ENCODE measurements at places on chromosomes 11 and 22.
A peak's percentile ranks its signal among the peaks of the same experiment; 100 is the strongest.

GRCh38 chr11:76792505-76793264 lies 9.5 kb downstream of the TSKU start:
- no peak for DNase-seq

- no peak for DNase-seq
These were observed 54.1 kb upstream of the WT1 start for GRCh38 chr11:32489464-32489863.

DNA sequence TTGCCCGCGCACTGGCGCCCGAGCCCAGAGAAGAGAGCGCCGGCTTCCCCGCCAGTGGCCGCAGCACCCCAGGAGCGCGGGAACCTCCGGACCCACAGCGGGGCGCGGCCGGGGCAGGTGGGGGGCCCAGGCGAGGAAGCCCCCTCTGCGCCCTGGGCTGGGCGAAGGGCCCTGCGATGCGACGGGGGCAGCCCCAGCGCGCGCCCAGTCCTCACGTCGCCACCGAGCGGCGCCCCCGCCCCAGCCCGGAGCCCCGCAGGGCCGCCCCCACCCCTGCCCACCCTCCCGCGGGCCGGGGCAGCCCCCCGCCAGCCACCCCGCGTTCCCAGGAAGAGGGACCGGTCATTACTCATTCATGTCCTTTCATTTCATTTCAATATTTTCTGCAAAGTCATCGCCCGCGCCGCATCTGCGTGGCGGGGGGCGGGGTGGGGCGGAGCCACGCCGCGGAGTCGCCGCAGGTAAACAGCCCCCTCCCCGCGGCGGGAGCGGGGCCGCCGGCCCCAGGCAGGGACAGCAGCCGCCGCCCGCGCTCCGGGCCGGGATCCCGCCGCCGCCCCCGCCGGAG lies 673 bp upstream of the PANX2 start:
- DNase-seq: no peak

DNA sequence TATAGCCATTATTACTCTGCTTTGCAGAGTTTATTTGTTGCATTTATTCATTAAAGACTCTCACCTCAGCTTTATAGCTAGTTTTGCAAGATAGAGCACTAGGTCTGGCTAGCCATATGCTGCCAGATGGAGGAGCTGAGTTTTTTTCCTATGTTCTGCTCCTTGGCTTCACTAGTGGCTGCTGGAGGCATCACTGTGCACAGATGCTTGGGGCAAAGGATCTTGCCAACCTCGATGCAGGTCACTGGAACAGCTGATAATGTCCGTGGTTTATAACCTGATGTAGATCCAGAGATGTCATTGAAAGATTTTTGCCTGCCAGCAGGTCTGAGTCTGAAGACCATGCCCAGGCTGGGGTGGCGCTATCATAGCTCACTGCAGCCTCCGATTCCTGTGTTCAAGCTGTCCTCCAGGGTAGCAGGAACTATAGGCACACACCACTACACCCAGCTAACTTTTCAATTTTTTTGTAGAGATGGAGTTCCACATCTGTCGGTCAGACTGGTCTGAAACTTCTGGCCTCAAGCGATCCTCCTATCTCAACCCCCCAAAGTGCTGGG lies 63.2 kb downstream of the PACS1 start:
- DNase-seq: no peak

GRCh38 chr22:24383061-24383460 lies 44.3 kb upstream of the ADORA2A start:
- no peak for DNase-seq

- DNase-seq: no peak
These were observed 232.6 kb upstream of the CARD18 start for GRCh38 chr11:105372206-105372605.

DNA sequence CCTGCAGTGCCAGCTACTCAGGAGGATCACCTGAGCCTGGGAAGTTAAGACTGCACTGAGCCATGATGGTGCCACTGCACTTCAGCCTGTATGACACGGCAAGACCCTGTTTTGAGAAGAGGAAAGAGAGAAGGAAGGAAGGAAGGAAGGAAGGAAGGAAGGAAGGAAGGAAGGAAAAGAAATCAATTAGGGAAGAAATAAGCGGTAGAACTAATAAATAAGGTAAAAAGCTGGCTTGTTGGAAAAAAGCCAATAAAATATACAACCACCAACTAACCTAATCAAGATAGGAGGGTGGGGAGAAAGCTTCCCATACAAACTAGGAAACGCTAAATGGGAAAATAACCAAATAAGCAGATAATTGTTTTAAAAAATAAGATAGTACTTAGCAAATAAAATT lies 12.3 kb downstream of the A4GALT start:
- no peak for DNase-seq

GRCh38 chr11:86660088-86660487 lies 12.3 kb downstream of the ME3 start:
- no peak for DNase-seq

- DNase-seq: no peak
These were observed 29.6 kb downstream of the AMPD3 start for GRCh38 chr11:10484461-10485180.

DNA sequence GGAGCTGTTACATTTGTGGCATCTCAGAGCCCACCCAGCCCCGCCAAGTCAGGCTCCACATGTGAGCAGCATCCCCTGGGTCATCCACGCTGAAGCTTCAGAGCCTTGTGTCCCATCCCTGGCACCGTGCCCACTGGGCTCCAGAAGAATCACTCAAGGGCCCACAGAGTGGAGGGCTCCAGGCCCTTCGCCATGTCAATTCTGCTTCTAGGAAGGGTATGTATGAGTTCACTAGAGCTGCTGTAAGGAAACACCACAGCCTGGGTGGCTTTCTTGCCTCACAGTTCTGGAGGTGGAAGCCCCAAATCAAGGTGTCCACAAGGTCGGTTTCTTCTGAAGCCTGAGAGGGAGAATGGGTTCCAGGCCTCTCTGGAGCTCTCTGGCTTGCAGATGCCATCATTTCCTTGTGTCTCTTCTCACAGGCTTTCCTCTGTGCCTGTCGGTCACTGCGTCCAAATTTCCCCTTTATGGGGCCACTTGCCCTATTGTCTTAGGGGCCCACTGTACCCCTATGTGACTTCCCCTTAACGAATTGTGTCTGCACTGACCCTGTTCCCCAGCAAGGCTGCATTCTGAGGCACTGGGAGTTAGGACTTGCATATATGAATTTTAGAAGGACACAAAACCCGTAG lies 1476.0 kb downstream of the TBC1D22A start:
- no peak for DNase-seq

- DNase-seq: no peak
These were observed 11.9 kb downstream of the TMEM41B start for GRCh38 chr11:9302448-9302847.

DNA sequence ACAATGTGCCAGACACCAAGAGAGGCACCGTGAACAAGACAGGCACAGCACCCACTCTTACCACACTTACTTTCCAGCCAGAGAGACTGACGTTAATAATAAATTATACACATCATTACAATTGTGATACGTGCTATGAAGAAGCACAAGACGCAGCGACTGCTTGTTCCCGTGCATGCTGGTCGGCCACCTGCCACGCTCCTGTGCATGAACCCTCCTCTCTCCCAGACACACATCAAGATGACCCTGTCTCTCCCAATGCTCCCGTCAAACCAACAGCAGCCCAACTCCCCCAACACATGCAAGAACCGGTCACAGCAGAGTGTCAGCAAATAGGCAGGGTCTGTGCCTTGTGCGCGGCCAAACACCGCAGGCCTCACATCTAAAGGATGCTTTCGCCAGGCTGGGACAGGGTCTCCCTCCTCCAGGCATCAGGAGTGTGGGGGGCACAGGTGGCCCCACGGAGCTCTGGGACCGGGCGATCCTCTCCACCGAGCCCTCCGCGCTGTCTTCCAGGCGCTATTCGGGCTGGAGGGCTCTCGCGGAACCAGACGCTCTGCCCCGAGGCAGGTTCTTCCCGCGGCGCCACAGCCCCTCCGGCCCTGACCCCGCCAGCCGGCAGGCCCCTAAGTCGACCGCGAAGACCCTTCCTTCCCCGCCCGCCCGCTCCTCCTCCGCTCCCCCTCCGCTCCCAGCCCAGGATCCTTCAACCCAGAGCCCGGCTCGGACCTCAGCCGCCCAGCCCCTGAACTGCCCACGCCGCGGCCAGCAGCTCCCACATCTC lies 533 bp downstream of the SERGEF start:
- DNase-seq: no peak

DNA sequence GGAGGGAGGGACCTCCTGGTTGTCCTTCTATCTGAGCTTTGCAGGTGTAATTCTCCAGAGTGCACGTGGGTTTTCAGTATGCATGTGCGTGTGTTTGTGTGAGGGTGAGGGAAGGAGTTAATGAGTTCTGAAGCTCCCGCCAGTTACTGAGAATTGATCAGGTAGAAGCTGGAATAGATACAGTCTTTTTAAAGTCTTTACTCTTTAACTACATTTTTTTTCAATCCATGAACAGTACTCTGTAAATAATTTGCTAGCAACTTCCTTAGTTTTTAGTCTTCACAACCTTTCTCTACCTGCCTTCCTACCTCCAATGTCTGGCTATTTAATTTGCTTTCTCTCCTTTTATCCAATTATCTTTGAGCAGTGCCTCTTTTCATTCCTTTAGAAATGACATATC lies 25.5 kb downstream of the ARHGAP42 start:
- DNase-seq: no peak

GRCh38 chr11:112523031-112523430 lies 262.4 kb upstream of the PLET1 start:
- no peak for DNase-seq

GRCh38 chr11:134560066-134560465 lies 148.0 kb upstream of the B3GAT1 start:
- no peak for DNase-seq

DNA sequence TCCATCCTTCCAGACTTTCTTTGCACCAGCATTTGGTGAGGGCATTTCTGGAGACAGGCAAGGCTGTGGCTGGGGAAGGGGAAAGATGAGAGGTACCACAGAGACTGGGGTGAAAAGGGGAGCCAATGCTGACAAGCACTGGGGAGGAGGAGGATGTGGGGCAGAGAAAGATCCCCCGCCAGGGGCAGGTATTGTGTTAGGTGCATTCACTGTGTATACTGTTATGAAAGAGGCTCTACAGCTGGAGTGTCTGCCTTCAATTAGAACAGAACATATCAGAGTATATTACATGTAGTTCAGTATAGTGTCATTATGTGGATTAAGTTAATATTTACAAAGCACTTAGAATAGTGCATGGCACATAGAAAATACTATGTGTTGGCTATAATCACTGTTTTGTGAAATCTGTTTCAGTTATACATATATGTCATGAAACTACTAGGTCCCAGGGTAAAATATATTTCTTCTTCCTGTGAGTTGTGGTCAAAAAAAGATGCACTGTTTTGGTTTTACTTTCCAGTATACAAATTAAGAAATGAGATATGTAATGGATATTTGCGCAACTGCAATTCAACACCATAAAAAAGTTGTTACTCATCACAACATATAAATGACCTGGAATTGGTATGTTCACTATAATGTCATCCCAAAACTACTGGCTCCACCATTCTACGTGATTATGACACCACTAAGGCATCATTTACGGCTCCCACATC lies 8.4 kb downstream of the MSANTD2 start:
- DNase-seq: no peak

DNA sequence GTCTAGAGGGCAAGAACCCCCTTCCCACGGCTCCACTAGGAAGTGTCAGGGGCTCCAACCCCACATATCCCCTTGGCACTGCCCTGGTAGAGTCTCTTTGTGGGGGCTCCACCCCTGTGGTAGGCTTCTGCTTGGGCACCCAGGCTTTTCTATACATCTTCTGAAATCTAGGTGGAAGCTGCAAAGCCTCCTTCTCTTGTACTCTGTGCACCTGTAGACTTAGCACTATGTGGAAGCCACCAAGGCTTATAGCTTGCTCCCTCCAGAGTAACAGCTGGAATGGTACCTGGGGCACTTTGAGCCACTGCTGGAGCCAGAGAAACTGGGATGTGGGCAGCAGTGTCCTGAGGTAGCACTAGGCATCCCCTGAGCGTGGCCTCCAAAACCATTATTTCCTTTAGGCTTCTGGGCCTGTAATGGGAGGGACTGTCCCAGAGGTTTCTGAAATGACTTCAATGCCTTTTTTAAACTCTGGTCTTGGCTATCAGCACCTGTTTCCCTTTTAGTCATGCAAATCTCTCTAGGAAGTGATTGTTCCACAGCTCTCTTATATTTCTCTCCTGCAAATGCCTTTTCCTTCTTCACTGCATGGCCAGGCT lies 68.4 kb downstream of the TRAF6 start:
- DNase-seq: no peak

DNA sequence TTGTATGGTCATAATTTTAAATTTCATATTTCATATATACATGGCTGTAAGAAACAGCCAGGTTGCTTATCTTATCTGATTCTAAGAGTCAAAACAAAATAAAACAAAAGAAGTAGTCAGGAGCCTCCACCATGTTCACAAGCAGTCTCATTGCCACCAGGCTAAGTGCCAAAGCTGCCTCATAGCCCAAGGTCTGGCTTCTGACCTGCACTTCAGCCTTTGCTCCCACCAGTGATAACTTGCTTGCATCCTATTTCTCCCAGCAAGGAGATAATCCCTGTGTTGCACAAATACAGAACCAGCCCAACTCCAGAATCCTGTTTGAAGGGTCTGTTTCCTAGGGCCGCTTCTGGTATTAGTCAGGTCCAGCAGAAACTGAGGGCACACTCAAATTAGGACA lies 53.9 kb upstream of the TSKU start:
- no peak for DNase-seq

DNA sequence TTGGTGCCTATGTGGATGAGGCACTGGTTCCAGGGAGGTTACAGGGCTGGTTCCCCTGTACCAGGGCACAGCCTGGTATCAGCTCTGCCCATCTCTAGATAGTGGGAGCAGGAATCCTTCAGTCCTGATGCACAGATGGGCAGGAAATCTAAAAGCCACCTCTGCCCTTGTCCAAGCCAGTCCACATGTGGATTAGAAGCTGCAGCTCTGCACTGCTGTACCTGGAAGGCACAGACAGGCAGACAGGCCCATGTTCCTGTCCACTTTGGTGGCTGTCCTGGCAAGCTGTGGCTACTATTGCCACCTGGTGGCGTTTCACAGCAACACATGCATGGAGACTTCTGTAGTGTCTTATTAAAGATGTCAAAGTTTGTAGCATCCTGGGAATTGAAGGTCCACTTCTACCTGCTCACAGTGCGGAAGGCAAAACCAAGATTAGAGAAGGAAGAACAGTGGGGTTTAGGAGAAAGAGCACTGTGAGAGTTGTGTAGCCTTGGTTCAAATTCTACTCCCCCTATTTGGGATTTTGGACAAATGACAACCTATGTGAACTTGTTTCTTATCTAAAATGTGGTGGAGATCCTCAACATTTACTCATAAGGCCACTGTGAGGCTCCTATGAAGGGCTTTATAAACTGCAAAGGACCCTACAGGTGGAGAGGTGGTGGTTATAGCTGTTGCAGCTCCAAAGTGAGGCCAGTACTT lies 30.1 kb downstream of the NAV2 start:
- DNase-seq: peak; percentile 26

DNA sequence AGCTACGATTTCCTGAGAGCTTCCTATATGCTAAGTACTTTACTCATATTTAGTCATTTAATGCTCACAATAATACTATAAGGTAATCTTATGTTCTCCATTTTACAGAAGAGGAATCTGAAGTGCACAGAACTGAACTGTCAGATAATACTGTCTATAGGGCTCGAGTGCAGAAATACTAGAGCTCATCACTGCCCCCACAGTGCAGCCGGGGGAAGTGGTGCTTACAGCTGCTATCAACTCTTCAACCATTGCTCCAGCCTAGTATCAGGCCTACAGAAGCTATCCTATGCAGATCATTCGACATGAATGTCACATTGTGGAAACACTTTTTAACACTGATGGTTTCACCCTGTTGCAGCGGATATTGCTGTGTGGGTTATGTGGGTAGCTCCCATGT lies 929.9 kb downstream of the NTM start:
- no peak for DNase-seq
